NCI-H2107 (cell line): ENCODE measurements at places on chromosomes 2 and 18.
A peak's percentile ranks its signal among the peaks of the same experiment; 100 is the strongest.

GRCh38 chr2:137262594-137262993, 497.2 kb downstream of the THSD7B start:
- no peak for DNase-seq

GRCh38 chr2:162297925-162298552, 20.4 kb downstream of the IFIH1 start:
- peak; percentile 15 for DNase-seq

- DNase-seq, result no peak
Measured at GRCh38 chr18:50879302-50880118, 592 bp downstream of the ME2 start.

DNA sequence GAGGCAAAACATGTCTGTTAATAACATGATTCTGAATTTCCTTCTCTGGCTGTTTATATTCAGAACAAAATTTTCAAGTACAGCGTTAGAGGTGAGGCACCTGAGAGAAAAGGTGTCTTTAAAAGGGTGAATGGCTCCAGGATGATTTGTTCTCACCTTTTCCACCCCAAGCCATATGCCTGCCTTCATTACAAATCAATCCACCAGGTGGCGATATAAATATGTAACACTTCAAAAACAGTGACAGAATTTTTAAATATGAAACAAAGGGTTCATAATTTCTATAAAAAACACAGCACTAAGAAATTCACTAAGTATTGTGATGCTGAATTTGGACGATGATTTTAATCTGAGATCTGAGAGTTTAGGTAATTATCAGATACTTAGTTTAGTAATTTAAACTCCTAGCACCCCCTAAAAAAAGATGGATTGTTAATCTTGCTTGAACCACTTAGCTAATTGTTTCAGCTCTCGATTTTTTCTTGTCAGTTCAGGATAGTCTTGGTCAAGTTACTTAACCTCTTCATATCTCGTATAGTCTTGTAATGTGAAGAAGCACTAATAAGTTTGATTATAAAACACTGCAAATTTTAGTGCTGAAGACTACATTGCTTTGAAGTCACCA, 528.8 kb downstream of the CPS1 start:
- DNase-seq, result no peak

GRCh38 chr2:194674043-194674442, 983.0 kb upstream of the SLC39A10 start:
- no peak for DNase-seq

DNA sequence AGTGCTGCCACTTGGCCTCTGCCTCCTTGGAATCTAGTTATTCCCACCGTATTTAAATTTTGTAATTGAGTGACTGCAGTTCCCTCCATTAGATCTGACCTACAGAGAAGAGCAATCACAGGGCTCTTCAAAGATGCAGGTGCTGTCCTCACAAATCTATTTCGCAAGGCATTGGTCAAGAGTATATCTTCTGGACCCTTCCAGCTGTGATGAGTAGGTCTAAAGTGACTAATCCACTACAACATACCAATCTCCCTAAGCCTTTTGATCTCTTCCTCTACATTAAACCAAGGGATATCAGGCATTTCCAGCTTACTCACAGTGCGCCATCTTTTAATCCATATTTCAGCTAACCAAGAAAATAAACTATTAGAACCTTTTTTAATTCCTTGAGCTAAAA, 65.1 kb upstream of the COL3A1 start:
- no peak for DNase-seq
